ENCODE measurements at places on chromosomes 13 and 19. TPM values are rescaled to one million over a fixed set of nuclear protein-coding genes. Genes with fewer than 3 reads are reported as not detected.

The EXOC3L2 gene
- total RNA-seq = not detected

The FFAR1 gene
- not detected for total RNA-seq

The AP1M1 gene
- total RNA-seq = 56.6 TPM

The ZNF177 gene
- 2.9 TPM for total RNA-seq

The LHB gene
- total RNA-seq = not detected

The OR10H4 gene
- not detected for total RNA-seq

The ATP8B3 gene
- total RNA-seq = 2.7 TPM

The COPE gene
- 260 TPM for total RNA-seq

The PLEKHF1 gene
- total RNA-seq = 42.8 TPM

The NOTCH3 gene
- 21.4 TPM for total RNA-seq

The TRIM13 gene
- 21.4 TPM for total RNA-seq

The KISS1R gene
- not detected for total RNA-seq

The WDR18 gene
- 69.8 TPM for total RNA-seq

The CYP2A6 gene
- not detected for total RNA-seq

The HIPK4 gene
- total RNA-seq = not detected

The THSD1 gene
- total RNA-seq = 14.1 TPM

The TTC9B gene
- total RNA-seq = not detected

The FLT3LG gene
- 2.5 TPM for total RNA-seq

The PSG7 gene
- not detected for total RNA-seq

The PRRG2 gene
- total RNA-seq = 0.75 TPM

The CGB2 gene
- not detected for total RNA-seq

The CCNA1 gene
- 9.4 TPM for total RNA-seq

The FGF22 gene
- total RNA-seq = not detected

The ZNF135 gene
- total RNA-seq = 6.2 TPM

The EFNB2 gene
- total RNA-seq = 2.2 TPM

The PSG5 gene
- total RNA-seq = 5.0 TPM

The NDFIP2 gene
- 47.4 TPM for total RNA-seq

The HCN2 gene
- 0.25 TPM for total RNA-seq

The LILRA1 gene
- total RNA-seq = not detected

The SELENOV gene
- total RNA-seq = not detected
